Hematopoietic multipotent progenitor cell treated with erythropoietin and hydrocortisone succinate and interleukin-3 and kit ligand, for 4 days (in vitro differentiated cells): ENCODE measurements at places on chromosomes 12 and 14.
A peak's percentile ranks its signal among the peaks of the same experiment; 100 is the strongest.

DNA sequence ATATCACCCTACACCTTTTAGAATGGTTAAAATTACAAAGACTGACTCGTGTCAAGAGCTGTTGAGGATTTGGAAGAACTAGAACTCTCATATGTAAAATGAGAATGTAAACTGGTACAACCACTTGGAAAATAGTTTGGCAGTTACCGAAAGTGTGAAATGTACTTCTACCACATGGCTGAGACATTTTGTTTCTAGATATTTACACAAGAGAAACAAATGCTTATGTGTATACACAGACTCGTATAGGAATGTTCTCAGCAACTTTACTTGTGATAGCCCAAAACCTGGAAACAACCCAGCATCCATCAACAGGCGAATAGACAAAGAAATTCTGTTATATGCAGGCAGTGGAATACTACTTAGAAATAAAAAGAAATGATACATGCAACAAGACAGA is 103.0 kb downstream of the BRMS1L start:
- no peak for DNase-seq

DNA sequence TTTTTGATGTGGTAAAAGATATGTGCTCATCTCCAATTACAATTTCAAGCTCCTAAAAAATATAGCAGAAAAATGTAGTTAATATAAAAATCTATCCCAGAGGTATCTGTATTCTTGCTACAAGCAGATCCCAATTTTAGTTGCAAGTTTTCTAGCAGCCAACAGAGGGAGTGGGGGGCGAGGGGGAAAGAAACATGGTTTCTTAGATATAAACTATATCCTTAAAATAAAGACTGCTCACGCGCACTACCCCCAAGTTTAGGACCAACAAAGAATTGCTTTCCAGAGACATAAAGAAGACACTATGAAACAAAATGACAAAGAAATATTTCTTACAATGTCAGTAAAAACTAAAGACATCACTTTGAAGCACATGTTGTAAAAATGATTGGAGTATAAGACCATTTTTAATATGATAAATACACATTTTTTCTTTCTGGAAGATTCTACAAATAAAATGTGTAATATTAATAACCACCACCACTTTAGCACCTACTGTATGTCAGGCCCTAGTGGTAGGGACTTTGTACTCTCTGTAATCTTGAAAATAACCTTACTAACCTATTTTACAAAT is 5.4 kb downstream of the MAGOHB start:
- peak; percentile 76 for DNase-seq

DNA sequence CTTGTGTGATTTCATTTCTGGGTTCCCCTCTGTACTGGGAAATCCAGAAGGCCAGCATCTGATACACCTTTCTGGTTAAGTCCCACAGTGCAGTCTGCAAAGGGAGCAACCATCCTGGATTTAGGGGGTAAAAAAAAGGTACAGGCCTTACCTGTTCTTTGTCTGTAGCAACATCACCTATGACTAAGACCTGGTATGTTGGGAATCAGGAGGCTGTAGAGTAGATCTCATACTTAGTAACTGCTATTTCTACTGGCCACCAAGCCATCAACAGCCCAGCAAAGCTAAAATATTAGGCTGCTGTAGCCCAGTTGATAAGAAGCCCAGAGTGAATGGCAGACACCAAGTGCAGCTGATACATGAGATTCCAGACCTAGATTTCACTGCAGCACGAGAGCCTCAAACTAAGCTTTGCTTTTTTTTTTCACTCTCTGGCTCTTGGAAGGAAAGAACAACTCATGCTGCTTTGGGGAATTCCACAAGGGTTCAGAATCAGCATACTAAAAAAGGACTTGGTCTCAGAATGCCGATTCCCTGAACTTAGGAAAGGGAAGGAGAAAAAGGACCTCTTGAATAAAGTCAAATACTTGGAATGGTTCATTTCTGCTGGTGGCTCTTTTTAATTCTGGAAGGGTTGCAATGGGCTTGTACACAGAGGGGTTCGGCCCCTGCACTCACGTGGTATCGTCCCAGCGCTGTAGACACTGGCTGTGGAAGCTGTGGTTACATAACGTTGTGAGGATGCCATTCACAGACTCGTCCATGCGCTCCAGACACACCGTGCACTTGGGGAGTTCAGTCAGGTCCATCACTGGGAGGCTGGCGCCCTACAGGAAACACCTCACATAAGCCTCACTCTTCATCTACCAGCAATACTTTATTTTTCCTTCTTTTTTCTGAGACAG is 20.5 kb downstream of the BRAP start:
- DNase-seq, result peak; percentile 31

- no peak for DNase-seq
Observed at GRCh38 chr12:107088912-107089311, 4.4 kb downstream of the CRY1 start.

DNA sequence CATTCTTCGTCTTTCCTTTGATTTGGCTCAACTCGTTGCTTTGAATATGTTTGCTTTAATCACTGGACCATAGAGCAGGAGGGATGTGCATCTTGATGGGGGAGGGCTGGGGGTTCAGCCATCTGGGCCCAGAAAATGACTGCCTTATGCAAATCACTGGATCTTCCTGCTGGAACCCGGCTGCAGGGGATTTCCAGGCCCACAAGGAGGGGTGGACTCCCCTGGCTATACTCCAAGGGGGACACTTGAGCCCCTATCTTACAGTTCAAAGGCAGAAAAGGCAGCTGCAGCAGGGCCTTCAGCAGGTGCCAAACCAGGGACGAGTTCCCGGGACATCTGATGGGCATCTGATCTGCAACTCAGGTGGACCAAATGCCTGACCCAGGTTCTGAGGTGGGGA is 122.5 kb downstream of the DICER1 start:
- DNase-seq, result no peak

GRCh38 chr14:72616294-72616693 is 277.6 kb downstream of the DPF3 start:
- DNase-seq, result no peak
